CD4-positive, alpha-beta T cell treated with Interleukin-10 for 1 hour (primary cell): ENCODE measurements at places on chromosomes 4 and X.

DNA sequence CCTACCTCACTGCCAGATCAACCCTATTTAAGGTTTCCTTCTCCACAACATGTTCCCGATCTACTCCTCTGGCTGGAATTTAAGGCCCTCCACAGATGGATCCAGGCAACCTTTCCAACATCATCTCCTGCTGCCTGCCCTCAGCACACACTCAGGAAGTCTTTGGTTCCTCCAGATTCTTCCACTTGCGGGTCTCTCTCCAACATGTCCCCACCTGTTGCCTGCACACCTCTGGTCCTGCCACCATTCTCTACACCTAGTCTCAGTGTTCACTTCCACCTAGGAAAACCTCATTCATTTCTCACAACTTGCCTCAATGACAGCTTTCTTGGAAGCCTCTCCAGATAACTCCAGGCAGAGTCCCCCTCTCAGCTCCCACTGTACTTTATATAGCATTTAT lies 80.1 kb downstream of the RTL5 start:
- DNase-seq, result no peak

DNA sequence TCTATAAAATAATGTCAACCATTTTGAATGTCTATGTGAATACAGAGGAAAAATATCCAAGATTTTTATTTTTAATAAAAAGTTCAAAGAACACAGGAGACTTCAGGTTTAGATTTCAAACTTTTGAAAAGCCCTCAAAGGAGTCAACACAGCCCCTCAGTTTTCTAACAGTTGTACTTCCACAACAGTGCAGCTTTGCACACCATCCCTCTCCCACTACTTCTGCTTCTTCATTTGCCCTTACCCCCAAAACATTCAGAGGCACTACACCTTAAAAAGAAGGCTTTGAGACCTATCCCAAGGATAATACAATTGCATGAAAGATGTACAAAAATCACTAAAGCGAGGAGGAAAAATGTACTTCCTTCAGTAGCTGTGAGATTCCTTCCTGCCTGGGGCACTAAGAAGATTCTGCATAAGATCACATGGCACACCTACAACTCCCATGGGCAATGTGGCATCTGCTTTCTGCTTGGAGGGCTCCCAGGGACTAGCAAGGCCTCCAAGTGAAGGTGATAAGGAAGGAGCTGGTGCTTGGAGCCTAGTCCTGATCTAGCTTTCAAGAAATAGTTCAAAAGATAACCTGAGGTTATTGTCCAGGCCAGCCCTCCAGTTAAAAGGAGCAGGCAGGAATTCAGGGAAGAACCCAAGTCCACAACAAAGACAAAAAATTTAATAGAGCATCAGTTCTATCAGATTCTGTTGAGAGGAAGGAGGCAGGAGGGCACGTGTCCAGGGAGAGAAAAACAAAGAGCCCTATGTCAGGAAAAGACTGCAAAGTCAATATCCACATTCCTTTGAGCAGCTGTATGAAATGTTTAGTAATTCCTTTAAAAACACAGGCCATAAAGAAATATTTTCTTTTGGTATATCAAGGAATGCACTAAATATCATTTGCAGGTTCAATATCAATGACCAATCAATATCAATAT lies 19.1 kb downstream of the ARAP2 start:
- no peak for DNase-seq

- no peak for DNase-seq
Measured at GRCh38 chr4:86657910-86658309, 63.8 kb downstream of the PTPN13 start.

GRCh38 chrX:108396188-108396891 lies 41.9 kb downstream of the COL4A6 start:
- no peak for DNase-seq

GRCh38 chr4:40675166-40675565 lies 45.5 kb upstream of the RBM47 start:
- DNase-seq, result no peak

DNA sequence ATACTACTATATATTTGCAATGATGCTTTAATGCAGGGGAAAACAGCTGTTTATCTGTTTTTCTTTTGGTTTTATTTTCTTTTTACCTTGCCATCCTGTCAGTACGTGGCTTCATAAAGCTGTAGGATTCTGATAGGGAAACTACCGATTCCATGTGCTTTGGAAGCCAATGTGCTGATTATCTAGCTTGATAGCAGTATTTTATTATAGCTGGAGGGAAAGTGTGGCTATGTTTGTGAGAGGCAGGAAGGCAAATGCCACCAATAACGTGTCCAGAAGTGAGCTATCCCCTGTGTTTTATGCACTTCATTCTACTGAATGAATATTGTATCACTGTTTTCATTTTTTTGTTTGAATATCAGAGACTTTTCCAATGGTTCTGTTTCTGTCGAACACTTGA lies 43.7 kb downstream of the IL15 start:
- DNase-seq, result no peak

- DNase-seq, result peak; percentile 86
Measured at GRCh38 chrX:119753639-119754257, 4.6 kb upstream of the SOWAHD start.

GRCh38 chrX:100635040-100635439 lies 1.6 kb downstream of the TSPAN6 start:
- DNase-seq, result no peak

DNA sequence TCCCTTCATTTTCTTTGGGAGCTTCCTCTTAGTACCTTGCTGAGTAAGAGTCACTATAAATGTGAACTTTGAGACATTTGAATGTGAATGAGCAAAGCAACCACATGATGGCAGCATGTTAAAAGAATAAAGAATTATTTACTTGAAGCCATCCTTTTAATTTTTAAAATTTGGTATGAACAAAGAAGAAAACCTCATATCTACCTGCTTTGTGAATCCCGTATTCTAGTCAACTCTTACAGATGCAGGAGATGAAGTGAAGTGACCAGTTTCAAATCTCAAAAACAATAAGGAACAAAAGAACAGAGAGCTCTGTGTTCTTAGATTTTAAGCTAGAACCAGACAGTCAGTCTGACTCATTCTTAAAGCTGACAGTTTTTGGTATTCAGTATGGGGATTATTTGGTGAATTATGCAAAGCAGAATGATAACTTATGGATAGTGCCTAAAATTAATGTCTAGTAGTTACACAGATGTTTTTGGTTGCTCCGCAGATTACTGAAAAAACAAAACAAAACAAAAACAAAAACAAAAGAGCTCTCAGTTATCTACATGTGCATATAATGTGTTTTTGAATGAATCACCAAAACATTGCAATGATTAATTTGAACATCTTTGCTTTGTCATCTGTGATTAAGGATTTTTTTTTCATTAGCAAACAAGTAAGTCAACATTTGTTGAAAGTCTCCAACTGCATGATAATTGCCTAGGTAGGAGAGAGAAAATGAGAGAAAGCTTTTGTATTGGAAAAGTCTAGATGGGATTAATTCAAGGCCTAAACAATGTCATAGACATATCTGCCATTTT lies 48.2 kb upstream of the H2AZ1 start:
- peak; percentile 2 for DNase-seq

DNA sequence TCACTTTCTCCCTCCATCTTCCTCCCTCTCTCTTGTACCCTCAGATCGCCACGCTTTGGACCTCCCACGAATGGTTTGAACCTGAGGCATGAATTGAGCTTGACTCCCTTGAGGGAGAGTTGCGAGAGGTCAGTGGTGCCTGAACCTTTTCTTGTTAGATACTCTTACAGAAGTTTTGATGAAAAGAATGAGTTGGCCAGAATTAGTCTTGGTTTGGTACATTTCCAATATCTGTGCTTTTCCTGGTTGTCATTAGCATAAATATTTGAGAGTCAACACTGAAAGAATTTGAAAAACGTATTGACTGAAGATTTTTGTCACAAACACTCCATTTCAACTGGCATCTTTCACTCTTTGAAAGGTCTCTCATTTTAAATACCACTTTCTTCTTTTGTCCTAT lies 510.6 kb upstream of the DIPK2B start:
- no peak for DNase-seq

- no peak for DNase-seq
Measured at GRCh38 chr4:117623326-117623725, 411.0 kb upstream of the NDST3 start.

DNA sequence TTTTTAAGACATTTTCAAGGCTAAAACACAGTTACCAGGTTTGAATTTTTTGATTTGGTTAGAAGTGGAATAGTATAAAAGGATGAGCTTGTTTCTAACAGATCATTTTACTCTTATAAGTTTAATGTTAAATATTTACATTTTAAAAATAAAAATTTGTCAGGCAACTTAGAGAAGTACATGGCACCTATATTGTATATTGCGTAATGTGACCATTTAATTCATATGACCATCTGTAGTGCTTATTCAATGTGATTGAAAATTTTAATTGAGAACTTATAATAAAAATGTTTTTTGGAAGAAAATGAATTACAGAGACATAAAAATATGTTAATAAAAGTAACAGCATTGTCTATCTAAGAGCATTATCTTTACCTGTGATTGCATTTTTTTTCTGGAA lies 1632.4 kb downstream of the RPA4 start:
- no peak for DNase-seq

GRCh38 chrX:140505421-140506337 lies 810 bp upstream of the SOX3 start:
- DNase-seq, result no peak

GRCh38 chr4:168580228-168580627 lies 83.4 kb downstream of the PALLD start:
- DNase-seq, result no peak

DNA sequence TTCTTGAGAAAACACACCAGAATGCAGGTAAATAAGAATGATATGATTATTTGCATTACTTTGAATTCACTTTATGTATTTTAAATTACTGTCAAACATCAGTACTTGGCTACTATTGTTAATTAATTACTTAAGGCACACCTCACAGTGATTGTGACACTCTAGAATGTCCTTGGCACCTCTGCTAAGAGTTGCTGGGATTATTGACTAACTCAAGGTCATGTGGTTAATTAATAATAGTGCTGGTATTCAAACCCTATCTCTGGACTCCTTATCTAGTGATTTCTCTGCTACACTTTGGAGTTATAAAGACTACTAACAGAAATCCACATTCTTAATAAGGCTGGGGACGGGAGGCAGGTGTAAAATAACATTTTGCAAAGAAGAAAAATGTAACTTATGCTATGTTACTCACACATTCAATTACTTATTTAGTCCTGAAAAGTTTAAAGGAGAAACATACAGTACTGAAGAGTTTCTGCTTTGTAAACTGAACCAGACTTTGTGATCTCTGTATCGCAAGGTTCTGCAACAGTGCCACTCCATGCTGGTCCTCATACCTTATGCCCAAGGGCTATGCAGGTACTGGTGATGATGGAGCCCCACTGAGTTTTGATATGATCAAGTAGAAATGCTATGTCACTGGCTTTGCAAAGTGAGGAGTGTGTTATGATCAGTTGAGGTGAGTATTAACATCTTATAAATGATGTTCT lies 242.7 kb downstream of the MID1IP1 start:
- no peak for DNase-seq

DNA sequence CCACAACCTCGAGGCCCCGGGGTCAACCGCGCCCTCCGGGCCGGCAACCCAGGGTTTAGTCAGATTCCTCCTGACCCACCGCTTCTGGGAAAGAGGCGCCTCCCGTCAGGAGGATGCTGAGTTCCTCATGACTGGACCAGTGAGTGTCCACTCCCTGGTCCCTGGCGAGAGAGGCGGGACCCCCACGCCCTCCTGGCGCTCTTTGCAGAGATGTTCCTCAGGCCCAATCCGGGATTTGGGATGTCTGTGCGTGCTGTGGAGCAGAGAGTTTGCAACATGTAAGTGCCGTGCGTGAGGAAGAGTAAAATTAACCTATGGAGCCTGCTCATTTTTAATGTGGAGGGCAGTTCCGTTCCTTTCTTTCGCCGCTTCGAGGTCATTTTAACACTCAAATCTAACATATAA lies 824 bp upstream of the UGDH start:
- DNase-seq, result no peak

DNA sequence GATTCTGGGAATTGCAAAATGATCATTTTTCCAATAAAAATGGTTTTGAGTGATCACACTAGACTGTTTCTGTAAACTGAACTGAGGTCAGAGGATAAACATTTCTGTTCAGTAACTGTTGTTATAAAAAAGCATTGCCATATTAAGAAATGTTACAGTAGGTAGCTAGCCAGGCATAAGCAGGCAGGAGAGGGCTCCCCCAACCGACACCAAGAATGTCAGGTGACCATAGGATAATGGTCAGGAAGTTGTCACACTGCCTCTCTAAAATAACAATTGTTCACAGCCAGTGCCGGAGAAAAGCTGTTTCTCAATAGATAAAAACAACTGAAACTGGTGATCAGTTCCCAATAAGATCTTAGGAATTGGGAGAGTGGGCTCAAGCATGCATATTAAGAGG lies 306.2 kb upstream of the SLIT2 start:
- no peak for DNase-seq

GRCh38 chr4:167541286-167541685 lies 307.0 kb upstream of the SPOCK3 start:
- DNase-seq, result no peak

DNA sequence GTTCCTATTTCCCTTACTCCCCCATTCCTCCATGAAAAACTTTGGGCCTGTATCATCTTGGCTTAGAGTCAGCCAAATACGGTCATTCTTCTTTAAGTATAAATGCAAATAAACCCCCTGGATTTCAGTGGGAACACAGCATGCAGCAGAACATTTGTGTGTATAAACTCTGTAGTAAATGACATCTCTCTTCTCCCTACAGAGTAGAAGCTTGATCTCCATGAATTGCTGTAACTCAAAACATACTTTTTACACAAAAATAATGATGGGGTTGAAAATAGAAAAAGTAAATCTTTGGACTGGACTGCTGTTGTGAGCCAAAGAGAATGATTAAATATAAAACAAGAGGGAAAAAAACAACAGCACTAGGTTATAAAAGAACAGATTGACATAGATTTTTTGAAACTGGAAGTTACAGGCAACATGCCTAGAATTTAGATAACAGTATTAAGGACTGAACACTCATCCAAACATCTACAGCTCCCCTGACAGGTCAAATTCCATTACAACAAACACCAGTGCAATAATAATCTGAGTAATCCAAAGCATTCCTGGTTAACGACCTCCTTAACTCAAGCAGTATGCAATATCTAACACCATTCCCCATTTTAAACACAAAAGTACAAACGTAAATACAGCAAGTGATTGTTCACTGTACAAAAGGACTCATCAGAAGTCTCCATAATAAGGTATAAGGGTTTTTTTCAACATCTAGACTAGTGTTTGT lies 30.7 kb downstream of the TSPAN5 start:
- no peak for DNase-seq

DNA sequence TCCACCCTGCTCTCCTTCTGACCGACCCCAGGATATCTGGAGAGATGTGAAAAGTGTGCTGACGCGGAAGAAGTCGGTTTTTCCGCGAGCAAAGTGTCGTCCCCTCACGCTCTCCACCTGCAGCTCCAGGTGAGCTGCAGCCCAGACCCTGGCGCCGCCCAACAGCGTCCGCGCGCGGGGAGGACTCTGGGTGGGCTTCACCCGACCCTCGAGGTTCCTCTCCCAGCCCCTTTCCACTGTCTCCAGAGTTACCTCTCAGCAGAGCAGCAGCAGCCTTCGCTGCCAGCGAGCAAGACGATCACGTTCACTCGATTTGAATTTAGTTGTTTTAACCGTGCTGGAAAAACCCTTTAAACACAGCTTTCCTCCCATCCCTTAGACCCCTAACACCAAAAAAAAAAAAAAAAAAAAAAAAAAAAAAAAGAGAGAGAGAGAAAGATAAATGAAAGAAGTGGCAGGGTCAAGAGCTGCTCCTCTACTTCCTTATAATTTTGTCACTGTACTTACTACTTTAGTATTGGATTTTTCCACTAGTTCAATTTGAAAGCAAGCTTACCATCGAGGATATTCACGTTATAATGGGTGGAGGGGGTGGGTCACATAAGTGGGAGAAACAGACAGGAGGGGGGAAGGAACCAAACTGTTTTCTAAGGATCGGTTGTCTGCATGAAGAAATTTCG lies 758 bp upstream of the NR3C2 start:
- no peak for DNase-seq

GRCh38 chrX:87901060-87901459 lies 383.5 kb downstream of the KLHL4 start:
- no peak for DNase-seq
